ENCODE measurements at places on chromosomes 4 and X. TPM values are rescaled to one million over a fixed set of nuclear protein-coding genes. Genes with fewer than 3 reads are reported as not detected.

- DNase-seq: no peak
These were observed 48.0 kb downstream of the CXXC4 start for GRCh38 chr4:104446431-104447278.

The CLGN gene
- 0.09 TPM for polyA plus RNA-seq

The LNX1 gene
- polyA plus RNA-seq: not detected

DNA sequence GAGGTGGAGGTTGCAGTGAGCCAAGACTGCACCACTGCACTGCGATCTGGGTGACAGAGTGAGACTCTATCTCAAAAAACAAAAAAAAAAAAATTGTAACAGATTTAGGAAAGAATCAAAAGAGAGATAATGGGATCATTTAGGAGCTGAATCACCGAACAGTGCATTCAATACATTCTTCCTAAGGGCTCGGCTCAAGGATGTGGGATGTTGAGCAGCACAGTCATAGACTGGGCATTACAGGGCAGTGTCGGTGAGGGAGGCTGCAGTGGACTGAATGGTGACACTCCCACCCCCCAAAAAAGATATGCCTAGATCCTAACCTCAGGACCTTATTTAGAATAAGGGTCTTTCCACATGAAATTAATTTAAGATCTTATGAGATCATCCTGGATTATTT, 70.0 kb downstream of the EVC2 start:
- no peak for DNase-seq

- DNase-seq: no peak
These were observed 204.8 kb downstream of the PDGFC start for GRCh38 chr4:156766846-156767245.

DNA sequence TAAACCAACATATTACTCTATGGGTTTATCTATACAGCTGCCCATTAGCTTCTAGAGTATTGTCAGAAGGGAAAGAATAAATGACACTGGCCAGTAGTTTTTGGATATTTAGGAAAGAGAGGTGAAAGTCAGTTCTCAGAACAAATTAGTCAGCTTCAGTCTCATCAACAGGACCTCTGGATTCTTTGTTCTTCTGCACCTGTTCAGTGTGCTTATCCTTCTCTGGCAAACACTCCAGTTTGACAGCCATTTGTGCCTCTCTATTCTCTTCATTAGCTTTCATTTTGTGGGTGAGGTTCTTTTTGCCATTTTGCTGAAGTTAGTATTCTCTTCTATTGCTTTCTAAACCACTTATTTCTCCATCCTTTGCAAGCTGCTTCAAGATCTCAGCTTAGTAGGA, 107.0 kb downstream of the PCDH18 start:
- no peak for DNase-seq

The SLC7A11 gene
- 0.13 TPM for polyA plus RNA-seq

Measured in B cell (primary cell).